ENCODE measurements at places on chromosomes 6 and 20.

DNA sequence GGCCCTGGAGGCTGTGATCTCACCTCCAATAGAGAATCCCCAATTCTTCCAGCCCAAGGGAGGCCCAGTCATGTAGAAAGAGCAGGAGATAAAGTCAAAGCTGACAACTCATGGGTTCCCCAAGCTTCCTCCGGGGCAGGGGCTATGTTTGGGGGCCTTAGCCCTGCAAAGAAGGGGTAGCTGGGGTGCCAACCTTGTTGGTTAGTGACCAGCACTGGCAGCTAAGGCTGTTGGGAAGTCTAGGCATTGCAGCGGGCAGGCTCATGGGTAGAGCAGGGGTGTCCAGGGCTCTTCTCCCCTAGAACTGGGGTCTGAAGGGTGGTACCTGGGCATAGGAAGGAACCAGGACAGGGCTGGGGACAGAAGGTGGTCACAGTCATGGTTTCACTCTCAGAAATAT lies 36.4 kb downstream of the TGM2 start:
- no peak for DNase-seq

DNA sequence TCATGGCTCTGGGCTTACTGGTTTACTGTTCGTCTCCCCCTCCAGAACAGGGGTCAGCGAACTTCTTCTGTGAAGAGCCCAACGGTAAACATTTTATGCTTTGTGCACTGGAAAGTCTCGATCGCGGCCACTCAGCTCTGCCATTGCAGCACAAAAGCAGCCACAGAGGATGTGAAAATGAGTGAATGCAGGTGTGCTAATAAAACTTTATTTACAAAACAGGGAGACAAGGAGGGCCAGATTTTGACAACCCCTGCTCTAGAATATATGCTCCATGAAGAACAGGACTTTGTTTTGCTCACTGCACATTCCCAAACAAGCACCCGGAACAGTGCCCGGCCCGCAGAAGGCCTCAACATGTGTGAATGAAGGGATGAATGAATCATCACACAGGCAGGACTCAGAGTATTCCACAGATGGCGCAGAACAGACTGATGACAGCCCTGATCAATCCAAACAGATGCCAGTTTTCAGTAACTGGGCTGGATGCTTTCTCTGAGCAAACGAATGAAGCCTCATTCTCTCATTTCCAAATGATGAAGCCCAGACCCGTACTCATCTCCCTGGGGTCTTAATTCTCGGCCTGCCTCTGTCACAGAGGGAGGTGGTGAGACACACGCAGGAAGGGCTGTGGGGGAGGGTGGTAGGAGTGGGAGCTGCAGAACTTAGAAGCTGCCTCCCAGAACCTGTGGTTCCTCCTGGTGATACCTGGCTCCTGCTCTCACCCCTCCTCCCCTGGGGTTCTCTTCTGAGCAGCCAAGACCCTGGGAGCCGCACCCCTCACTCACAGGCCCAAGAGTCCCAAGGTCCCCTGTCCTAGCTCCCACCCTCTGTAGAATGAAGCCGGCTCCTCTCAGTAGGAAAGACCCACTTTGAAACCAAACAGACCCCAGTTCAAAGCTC lies 196.4 kb downstream of the PREX1 start:
- peak; percentile 4 for DNase-seq

- DNase-seq, result no peak
Measured at GRCh38 chr6:153758516-153758915, 280.5 kb upstream of the OPRM1 start.

- DNase-seq, result no peak
Measured at GRCh38 chr6:118810420-118811027, 83.4 kb upstream of the ASF1A start.

DNA sequence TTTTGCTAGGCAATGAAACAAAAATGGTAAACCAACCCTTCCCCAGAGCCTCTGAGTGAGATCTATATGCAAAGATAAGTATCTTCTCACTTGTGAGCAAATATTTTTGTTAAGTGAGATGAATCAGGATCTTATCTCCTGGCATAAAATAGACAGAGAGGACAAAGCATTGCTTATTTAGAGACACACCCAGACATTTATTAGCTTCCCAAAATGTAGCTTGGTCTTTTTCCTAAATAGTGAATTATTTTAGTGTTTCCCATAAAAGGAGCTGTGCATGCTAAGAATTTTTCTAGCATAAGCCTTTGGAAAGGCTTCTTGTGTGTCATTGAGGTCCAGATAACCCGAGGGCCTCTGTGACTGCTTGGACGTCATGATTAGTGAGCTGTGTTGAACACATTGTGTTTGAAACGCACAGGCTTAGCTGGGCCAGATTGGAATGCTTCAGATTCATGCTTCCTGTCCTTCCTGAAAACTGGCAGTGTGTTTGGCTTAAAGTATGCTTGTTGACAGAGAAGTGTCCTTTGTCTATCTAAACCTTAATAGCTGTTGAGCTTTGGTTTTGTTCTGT lies 16.5 kb downstream of the MTHFD1L start:
- DNase-seq, result peak; percentile 74

GRCh38 chr6:97666889-97667288 lies 383.9 kb upstream of the MMS22L start:
- no peak for DNase-seq

DNA sequence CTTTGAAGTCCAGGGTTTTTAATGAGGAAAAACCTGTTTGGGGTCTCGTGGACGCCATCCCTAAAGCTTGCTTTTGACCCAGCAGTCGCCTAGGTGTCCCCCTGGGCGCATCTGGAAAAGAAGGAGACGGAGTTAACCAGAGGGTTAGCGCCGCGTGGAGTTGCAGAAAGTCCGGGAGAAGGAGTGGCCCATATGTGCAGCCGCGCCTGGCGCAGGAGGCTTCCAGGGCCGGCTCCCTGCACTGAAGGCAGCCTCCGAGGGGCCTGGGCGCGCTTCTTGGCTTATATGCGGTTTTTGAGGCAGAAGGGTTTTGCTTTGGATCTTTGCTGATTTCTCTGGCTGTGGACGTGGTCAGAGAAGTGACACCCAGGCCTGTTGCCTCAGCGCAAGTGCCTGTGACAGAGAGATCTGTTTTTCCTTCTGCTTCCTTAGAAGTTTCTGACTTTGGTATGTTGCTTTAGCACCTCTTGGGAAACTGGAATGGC lies 987 bp downstream of the TMEM181 start:
- DNase-seq, result no peak

DNA sequence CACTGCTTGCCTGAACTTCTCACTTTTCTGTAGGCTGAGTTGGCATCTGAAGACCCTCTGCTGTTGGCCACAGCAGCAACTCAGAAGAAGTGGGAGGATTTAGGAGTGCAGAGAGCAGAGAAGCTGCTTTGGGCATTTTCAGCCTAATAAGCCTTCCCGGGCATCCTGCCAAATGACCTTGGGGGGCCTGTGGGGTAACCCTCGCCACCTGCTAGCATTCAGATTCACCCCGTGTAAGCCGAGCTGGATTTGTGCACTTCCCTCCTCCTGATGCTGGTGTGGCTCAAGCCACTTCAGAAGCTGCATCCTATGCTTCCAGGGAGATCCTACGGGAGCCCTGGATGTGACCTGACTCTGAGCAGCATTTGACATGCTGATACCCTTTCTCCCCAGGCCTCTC lies 114.8 kb downstream of the LRFN2 start:
- DNase-seq, result no peak

GRCh38 chr6:89944181-89944755 lies 50.0 kb downstream of the GJA10 start:
- DNase-seq, result no peak

DNA sequence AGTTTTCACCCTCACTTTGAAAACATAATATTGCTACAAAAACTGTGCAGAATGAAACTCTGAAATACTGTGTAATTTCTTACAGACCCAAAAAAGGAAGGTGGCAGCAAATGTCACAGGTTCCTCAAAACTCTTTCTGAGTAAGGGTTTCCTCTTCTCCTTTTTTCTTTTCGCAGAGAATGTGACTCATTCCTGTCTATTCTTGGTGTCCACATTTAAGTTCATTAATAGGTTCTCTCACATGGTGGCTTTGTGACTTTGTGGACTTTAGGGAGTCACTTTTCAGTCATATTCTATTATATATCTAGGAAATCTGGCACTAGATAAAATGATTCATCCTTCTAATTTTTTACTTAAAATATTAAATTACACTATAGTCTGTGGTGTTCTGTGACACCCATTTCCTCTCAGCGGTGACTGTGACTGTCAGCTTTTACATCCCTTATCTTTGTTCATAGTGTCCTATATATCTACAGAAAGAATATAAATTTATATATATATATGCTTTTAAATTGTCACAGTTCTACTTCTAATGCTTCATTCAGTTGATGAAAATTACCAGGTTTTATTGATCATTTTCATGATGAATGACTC lies 126.8 kb upstream of the HCRTR2 start:
- no peak for DNase-seq

GRCh38 chr6:143953922-143954321 lies 54.1 kb downstream of the PLAGL1 start:
- DNase-seq, result no peak

GRCh38 chr6:122969999-122970533 lies 26.0 kb upstream of the CLVS2 start:
- DNase-seq, result no peak

DNA sequence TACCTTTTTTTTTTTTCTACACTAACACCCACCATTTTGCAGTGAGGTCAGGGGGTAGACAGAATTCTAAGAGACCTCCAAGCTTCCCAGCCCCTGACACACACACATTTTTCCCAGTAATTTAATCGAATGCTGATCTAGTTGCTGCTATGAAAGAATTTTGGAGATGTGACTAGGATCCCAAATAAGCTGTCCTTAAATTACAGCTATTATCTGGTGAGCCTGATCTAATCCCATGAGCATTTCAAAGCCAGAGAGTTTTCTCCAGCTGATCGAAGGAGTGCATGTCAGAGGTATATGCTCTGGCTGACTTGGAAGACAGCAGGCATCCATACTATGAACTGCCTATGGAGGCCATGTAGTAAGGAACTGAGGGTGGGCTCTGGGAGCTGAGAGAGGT lies 503.8 kb upstream of the MARCKS start:
- no peak for DNase-seq

GRCh38 chr6:473356-473755 lies 81.8 kb downstream of the IRF4 start:
- no peak for DNase-seq

GRCh38 chr20:63580796-63581461 lies 6.9 kb upstream of the HELZ2 start:
- DNase-seq, result peak; percentile 21

- no peak for DNase-seq
Measured at GRCh38 chr6:72665599-72665998, 43.7 kb downstream of the KCNQ5 start.

DNA sequence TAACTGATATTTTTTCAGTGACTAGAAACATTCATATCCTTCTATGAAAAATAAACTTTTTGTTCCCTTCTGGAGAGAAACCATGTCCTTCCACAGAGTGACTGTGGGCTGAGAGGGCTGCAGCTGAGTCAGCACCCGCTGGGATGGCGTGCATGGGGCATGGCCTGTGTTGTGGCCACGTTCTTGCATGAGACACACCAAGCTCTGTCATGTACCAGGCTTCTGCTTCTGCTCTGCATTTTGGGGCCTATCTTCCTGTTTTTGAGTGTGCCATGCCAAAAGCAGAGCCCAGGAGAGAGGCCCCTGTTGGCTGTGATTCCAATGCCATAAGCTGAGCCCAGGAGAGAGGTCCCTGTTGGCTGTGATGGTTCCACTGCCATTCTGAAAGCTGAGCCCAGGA lies 10.8 kb downstream of the APMAP start:
- no peak for DNase-seq

DNA sequence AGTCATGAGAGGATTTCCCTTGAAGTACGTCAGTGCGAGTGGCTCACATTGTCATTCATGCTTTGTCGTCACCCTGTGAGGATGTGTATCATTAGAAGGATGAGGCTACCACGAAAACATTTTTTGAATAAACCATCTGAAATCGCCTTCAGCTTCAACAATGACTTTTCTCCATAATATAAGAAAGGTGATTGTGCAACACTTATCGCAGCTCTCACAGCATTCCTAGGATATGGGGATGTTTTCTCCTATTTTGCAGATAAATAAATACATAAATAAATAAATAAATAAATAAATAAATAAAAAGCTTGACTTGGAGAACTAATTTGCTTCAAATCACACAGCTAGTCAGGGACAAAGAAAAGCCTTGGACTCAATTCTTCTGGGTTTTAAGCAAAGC lies 326.5 kb downstream of the FOXA2 start:
- no peak for DNase-seq

All from SW 1271 (cell line).